ENCODE measurements at places on chromosomes 1 and 21.
A peak's percentile ranks its signal among the peaks of the same experiment; 100 is the strongest.

DNA sequence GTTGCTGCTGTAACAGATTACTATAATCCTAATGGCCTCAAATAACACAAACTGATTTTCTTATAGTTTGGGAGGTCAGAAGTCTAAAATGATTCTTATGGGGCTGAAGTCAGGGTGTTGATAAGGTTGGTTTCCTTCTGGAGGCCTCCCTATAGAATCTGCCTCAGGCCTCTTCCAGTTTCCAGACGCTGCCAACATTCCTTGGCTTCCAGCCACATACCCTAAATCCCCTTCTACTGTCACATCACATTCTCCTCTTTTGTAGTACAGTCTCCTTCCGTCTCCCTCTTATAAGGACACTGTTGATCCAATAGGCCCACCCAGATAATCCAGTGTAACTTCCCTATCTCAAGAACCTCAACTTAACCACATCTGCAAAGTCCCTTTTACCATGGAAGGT, 145.3 kb upstream of the NCAM2 start:
- no peak for DNase-seq

GRCh38 chr21:29320031-29320430, 21.3 kb downstream of the BACH1 start:
- DNase-seq: no peak

DNA sequence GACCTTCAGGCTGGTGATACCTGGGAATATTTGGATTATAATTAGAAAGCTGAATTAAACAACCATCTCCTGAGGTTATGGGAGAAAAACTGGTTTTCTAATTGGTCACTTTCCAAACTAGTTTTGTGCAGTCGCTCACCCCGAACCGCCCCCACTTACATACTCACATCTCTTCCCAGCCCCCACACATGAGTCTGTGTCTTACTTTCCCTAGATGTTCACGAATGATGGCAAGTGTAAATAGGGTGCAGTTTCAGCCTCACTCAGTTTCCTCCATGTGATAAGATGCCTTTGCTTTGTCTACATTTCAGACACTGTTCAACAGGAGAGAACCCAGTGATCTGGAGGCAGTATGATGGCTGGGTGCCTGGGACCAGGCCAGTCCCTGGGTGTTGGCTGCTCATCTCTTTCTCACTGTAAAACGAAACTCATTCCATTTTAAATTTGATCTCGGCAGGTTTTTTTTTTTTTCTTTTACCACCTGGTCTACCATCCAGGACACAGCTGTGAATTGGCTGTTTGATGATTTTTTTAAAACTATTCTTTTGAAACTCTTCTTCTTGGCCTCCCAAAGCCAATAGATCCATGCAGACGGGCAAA, 164.3 kb upstream of the RAB4A start:
- DNase-seq: no peak

DNA sequence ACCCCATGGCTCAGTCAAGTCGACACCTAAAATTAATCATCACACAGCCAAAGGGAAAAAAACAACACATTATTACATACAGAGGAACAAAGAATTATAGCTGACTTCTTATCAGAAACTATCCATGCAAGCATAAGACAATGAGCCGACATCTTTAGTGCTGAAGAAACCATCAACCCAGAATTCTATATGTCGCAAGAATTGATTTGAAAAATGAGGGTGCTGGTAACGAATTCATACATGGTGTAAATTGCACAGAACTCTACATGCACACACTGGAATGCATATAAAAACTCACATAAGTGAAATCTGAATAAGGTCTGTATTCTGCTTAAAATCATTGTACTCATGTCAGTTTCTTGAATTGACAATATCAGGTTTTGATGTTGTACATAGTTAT, 25.0 kb upstream of the EIF4G3 start:
- DNase-seq: no peak

DNA sequence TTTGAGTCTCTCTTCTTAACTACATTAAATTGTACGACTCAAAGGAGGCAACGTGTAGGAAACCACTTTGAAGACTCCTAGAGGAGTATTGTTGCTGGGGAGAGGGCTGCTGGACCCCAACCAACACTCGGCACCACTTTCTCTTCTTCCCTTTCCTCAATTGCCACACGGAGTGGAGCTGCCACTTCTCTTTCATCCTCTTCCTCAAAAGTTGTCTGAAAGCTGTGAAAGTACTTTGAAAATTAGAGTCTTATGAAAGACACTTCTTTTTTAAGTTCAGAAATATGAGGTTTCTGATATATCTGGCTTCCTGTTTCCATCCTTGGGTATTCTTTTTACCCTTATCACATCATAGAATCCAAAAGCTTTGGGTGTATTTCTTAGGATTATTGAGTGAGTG, 59.5 kb downstream of the MRPS6 start:
- DNase-seq: no peak

DNA sequence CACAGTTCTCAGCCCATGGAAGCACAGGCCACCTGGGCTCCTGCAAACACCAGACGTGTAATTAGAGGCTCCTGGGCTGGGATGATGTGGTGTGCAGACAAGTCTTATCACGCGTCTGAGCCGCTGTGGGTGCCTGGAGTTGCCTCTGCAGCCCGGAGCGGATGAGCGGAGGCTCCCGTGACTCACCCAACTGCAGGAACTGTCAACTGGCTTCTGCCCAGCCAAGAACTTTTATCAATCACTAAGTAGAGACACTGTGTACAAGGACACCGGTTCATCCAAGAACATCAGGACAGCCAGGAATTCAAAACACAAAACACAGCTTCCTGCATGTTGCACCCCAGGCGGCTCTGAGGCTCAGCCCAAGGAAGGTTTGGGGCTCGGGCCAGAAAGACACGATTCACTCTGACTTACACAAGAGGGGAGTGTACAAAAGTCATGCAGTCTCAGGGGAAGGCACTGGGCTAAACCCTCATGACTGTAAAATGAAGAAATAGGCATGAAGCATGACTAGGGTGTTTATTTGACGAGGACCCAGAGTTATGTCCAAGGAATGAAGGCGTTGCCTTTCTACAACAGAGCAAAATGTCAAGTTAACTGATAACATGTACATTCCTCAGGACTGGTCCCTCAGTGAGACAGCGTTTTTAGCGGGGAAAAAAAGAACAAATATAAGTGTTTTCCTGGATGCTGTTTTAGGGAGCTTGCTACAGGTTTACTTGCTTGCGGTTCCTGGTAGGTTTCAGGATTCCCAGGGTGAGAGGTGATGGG, 21.1 kb downstream of the ERRFI1 start:
- peak; percentile 90 for DNase-seq

GRCh38 chr21:34743831-34744230, 75.0 kb downstream of the CLIC6 start:
- DNase-seq: peak; percentile 65
